ENCODE measurements at places on chromosomes 1 and 21.

- DNase-seq: no peak
Measured at GRCh38 chr1:18938008-18938706, 18.3 kb downstream of the IFFO2 start.

DNA sequence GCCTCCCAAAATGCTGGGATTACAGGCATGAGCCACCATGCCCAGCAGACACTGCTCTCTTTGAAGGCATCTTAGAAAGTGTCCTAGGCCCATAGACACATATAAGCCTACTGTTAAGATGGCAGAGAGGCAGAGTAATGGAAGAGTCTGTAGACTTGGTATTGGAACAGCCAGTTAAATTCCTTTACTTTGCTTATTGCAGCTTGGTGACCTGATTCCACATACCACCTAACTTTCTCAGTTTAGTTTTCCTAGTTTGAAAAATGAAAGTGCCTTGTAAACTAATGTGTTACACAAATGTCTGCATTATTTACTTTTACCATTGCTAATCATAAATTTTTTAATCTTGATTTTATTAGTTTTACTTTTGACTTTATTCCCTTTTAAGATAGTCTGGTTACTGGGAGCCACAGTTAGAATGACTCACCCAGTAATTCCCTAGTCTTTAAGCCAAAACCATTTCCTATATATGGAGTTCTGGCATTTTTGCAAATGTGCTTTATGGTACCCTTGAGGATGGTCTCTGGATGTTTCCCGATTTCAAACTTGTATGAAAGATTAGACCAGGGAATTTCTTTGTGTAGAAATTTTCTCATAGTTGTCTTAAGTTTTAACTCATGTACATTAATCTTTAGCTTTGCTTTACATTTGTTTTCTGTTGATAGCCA is 6.4 kb downstream of the SMAP2 start:
- DNase-seq: peak; percentile 37

- no peak for DNase-seq
Measured at GRCh38 chr1:9782897-9783296, 40.9 kb downstream of the CLSTN1 start.

- DNase-seq: no peak
Measured at GRCh38 chr1:39081271-39082009, 55.3 kb downstream of the NDUFS5 start.

- DNase-seq: no peak
Measured at GRCh38 chr1:10776190-10776905, 20.1 kb downstream of the CASZ1 start.

DNA sequence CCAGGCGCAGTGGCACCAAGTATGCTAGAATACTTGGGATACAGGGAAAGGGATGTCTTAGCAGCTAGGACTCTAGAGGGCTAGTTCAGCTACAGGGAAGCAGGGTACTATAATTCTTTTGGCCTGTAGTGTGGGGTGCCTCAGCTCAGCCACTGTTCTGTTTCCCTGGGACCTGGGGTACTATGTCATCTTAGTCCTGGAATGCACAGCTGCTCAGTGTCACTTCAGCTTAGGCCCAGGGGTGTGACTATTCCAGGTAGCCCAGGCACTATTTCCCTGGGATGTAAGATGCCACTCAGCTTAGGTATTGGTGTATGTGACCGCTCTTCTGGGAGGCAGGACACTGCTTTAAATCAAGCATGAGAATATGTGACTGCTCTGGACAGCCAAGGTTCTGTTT is 34.1 kb downstream of the RGSL1 start:
- no peak for DNase-seq

GRCh38 chr1:165699577-165699976 is 1.2 kb upstream of the ALDH9A1 start:
- no peak for DNase-seq

DNA sequence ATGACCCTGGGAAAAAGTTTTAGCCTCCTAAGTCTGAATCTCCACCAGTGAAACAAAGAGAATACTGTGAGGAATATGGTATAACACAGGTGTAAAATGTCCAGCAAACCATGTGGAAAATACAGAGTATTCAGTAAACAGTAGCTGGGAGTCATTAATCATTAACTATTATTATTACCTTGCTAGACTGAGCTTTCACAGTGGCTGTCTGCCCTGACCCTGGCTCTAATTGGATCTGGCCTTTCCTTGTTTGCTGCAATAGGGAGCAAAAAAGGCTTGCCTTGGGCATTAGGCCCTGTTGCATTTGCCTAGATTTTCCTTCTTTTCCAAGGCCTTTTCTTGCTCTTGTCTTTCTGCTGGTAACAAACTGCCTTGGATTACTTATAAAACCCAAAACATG is 179.1 kb upstream of the BEND5 start:
- no peak for DNase-seq

DNA sequence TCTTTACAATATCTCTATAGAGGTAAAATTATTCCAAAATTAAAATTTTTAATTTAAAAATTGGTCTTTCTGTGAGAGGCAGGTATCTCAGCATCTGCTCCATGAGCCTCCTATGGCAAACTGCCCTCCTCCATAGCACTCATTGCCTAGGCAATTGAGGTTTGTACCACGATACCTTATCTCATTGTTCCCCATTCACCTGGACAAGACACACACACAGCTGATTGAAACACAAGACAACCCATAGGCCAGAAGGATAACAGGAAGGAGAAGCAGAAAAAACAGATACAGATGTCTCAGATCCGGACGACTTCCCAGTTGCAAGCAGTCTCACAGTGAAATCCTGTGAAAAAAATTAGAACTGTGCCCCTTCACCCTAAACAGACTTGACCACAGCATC is 24.3 kb downstream of the RHBDL2 start:
- DNase-seq: no peak

DNA sequence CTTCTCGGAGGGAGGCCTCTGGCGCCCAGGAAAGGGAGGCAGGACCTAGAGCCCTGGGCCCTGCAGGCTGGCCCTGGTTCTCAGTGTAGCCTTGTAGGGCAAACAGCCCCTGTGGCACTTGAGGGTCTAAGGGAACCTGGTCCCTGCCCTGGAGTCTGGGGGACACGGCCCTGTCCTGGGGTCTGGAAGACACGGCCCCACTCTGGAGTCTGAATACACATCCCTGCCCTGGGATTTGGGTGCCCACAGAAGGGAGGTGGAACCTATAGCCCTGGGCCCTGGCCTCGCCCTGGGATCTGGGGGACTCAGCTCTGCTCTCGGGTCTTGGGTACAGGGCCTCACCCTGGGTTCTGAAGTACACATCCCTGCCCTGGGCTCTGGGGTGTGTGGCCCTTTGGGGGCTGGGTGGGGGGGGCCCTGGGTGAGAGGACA is 97.9 kb downstream of the OBSCN start:
- DNase-seq: no peak

DNA sequence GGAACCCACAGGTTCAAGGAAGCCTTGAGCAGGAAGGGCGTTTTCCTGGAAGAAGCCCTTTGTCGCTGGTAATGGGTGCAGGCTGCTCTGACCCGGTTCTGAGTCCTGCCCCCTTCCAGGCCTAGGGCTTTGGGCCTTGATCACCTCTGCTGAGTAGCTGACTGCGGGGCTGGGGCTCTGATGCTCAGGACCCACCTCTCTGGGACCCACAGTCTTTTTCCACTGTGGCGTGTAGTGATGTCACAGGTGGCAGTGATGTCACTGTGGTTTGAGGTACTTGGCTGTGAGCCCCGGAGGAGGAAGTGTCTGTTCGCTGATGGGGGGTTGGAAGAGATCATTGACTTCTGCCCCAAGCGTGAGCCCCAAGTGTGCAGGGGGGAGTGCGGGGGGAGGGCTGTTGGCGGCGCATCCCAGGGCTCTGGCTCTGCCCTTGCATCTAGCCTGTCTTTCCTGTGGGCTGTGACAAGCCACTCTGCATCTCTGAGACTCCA is 6.9 kb downstream of the TNFRSF1B start:
- DNase-seq: no peak

GRCh38 chr1:60563777-60564535 is 490.4 kb upstream of the C1orf87 start:
- DNase-seq: no peak

- DNase-seq: no peak
Measured at GRCh38 chr1:220887520-220888416, 8.5 kb downstream of the HLX start.

- DNase-seq: no peak
Measured at GRCh38 chr21:30620522-30620921, at the start of gene KRTAP20-4. TSS of gene KRTAP20-4 (plus strand) at chr21:30620627.

- no peak for DNase-seq
Measured at GRCh38 chr21:14245711-14246110, 29.8 kb downstream of the RBM11 start.

- no peak for DNase-seq
Measured at GRCh38 chr1:176577646-176578197, 114.7 kb downstream of the PAPPA2 start.

- no peak for DNase-seq
Measured at GRCh38 chr1:94143173-94143808, 22.3 kb upstream of the ABCA4 start.

DNA sequence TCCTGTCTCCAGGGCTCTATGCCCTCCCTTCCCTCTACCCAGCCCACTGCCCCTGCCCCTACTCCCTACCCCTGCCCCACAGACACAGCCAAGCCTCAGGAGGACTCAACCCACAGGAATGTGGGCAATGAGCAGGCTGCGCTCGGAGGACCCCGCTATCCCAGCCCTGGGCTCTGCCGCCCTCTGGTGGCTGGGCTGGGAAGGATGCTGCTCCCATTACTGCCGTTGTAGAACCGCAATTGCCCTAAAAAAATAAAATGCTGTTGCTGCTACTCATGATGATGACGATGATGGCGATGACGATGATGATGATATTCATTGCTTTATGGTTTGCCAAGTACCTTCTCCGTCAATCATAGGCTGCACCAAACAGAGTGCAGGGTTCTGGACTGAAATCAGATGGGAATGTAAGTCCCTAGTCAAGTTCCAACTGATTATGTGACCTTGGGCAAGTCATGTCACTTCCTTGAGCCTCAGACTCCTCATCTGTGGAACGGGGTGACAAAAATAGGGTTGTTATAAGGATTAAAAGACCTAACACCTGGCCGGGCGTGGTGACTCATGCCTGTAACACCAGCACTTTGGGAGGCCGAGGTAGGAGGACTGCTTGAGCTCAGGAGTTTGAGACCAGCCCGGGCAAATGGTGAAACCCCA is 24.6 kb downstream of the ARHGEF19 start:
- peak; percentile 89 for DNase-seq

DNA sequence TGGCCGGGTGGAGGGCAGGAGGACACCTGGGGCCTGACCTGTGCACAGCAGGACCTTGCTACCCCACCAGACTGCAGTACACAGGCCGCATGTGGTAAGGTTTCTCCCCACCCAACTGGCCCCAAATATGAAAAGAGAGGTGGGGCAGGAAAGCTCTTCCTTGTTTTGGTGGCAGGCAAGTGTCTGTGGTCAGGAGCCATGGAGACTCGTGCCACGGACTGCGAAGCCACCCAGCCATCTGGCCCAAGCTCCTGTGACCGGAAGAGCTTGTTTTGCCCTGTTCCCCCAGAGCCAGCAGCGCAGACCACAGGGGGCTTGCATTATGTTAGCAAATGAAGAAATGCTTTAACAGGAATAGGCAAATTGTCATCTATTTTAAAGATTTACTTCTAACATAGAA is 54.9 kb downstream of the OLIG1 start:
- no peak for DNase-seq

DNA sequence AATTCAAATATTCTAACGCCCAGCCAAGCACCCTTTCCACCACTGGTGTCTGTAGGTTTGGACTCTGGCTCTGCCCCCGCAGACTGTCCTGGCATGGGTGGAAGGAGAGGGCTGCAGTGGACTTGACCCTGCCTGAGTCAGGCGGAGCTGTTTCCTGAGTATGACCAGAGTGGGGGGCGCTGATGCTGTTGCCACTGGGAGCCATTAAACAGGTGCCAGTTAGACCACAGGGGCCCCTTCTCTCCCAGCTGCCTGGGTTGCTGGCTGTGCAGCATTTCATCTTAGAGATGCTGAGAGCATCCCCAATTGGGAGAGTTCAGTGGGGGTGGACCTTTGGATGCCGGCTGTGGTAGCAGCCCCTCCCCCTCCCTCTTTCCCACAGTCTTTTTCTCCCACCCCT is 539.5 kb downstream of the MATN1 start:
- DNase-seq: no peak

- DNase-seq: no peak
Measured at GRCh38 chr1:21914880-21915640, 22.1 kb downstream of the HSPG2 start.

GRCh38 chr1:87167157-87167789 is 161.4 kb upstream of the LMO4 start:
- no peak for DNase-seq

- DNase-seq: no peak
Measured at GRCh38 chr1:6470132-6471085, 4.4 kb upstream of the TNFRSF25 start.

- no peak for DNase-seq
Measured at GRCh38 chr1:193176113-193176512, 10.3 kb downstream of the B3GALT2 start.

DNA sequence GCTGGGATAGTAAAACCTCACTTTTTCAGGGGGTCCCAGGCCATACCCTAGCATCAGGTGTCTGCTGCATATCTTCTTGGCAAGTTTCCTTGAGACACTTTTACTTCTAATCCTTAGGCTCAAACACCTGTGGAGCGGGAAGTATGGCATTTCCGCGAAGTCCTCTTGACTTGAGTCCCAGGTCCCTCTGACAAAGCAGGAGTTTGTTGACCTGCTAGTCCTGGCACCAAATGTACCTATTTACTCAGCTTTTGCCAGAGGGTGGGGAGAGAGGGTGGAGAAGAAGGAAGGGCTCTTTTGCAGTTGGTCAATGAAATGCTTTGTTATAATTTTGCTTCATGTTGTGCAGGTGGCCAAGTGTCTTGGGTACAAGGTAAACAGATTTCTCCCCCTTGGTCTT is 59.7 kb downstream of the CLIC6 start:
- no peak for DNase-seq

DNA sequence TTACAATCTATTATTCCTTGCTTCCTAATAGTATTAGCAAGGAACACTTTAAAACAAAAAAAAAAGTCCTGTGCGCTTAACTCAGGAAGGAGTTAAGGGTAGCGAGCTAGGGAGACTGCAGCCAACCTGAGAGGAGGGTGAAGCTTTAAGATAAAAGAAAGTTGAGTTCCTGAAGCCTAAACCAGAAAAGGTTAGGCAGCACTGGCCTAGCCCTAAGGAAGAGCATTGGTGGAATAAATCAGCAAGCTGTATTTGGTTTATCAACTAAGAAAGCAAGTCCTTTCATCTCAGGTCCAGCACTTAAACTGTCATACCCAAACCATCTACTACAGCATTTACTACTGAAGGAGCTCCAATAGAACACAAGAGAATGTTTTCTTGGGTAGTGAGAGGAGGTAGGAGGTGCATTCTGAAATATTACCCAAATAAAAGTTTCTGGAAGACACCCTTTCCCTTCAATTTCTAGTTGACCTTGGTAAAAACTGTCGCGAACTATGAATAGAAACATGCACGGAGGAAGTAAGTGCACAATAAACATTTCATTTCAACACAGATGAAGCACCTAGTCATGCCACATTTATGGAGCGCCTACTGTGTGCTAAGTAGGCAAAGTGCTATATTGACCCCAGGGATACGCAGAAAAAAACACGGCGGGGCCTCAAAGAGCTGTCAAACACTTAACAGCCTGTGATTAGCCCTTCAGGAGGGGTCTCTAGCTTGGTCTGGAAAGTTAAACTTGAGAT is 1.3 kb downstream of the GLRX2 start:
- no peak for DNase-seq

DNA sequence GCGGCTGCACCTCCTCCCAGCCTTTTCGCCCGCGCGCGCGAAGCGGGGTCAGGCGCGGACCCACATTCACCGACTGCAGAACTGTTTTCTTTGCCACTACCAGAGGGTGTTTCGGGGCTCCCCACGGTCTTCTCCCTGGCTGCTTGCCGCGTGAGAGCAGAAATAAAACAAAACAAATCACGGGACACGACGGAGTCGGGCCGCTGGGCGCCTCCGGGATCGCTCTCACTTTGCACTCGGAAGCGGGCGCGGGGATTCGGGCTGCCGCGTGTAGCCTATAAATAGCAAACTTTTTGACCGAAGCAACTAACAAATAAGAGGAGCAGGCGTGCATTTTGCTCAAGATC is 412.3 kb upstream of the ESRRG start:
- DNase-seq: no peak
